HFFc6 (cell line): ENCODE measurements at places on chromosomes 3 and 15.

GRCh38 chr3:187484547-187485295 is 116.5 kb downstream of the RTP4 start:
- no peak for DNase-seq

DNA sequence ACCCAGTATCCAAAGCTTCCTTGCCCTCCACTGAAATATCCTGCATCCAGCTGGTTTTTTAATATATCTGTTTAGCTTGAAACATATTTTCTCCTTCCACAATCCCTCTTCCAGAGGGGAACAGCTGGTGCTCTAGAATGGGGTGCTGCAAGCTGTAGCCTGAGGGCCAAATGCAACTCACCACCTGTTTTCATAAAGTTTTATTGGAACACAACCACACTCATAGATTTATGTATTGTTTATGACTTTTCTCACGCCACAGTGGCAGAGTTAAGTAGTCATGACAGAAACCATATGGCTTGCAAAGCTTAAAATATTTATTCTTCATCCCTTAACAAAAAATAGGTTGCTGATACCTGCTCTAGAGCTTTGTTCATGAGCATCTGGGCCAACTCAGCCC is 298.7 kb downstream of the CLSTN2 start:
- DNase-seq, result no peak

DNA sequence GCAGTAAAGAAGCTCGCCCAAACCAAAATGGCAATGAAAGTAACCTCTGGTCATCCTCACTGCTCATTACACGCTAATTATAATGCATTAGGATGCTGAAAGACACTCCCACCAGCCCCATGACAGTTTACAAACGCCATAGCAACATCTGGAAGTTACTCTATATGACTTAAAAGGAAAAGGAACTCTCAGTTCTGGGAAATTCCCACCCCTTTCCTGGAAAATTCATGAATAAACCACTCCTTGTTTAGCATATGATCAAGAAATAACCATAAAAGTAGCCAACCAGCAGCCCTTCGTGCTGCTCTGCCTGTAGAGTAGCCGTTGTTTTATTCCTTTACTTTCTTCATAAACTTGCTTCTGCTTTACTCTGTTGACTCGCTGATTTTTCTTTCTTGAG is 164.6 kb downstream of the SMAD6 start:
- no peak for DNase-seq

DNA sequence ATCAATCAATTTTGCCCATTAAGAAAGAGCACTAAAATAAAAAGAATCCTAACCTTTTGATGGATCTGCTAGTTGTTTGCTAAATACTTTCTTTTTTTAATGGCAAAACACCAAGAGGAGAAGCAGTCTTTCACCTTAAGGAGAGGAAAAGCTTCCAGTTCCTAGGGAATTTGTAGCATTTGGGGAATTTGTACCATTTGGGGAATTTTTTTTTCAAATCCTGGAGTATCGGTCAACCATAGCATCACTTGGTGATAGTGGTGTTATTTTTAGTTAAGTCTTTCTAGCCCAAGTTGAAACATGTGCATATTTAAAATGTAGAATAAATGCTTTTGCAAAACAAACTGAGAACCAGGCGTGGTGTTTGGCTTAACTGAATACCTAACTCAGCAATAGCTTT is 117.5 kb upstream of the SEMA6D start:
- DNase-seq, result no peak

DNA sequence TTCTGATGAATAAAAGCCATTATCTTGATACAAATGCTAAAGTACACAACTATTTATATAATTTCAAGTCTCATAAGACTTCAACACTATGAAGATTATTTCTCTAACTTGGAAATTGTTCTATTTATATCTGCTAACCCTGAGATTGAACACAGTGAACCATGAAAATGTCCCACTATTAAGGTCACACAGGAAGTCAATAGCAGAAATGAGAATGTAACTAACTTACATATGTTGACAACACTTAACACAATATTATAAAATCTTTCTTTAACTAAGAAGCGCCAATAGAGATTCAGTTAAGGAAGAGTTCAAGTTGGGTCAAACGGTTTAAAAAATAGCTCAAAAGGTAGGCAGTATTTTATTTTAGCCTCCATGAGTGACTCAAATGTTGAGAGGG is 551.8 kb upstream of the CBLB start:
- no peak for DNase-seq
